ENCODE measurements at places on chromosomes 16 and 17.
A peak's percentile ranks its signal among the peaks of the same experiment; 100 is the strongest.

- DNase-seq, result no peak
These were observed 152.0 kb downstream of the LGALS9B start for GRCh38 chr17:20315311-20315710.

- no peak for DNase-seq
These were observed 59.9 kb downstream of the PRMT7 start for GRCh38 chr16:68370581-68371275.

DNA sequence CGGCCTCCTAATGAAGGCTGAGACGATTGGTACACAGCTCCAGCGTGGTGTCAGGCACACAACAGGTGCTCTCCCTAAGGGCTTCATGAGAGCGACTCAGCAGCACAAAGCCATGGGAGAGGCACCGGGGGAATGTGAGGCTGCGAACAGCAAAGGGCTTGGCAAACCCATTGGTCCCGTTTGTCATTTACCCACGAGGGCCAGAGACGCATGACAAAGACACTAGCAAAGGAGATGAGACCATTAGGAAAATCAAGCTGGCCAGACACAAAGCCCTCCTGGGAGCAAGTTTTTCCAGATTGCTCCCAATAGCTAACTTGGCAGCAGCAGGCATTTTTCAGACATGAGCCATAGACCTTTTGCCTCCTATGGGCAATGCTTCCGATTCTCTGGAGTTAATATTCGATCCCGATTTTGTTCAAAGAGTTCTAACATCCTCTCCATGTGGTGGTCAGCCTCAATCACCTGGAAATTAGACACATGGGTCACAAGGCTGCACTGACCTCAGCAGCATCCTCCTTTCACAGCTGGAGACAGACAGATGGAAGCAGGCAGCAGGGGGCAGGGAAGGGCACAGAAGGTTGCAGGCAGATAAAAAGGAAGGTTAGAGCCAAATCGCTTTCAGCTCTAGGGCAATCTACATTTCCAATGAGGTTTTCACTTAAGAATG is 38.2 kb downstream of the TK2 start:
- DNase-seq, result no peak

DNA sequence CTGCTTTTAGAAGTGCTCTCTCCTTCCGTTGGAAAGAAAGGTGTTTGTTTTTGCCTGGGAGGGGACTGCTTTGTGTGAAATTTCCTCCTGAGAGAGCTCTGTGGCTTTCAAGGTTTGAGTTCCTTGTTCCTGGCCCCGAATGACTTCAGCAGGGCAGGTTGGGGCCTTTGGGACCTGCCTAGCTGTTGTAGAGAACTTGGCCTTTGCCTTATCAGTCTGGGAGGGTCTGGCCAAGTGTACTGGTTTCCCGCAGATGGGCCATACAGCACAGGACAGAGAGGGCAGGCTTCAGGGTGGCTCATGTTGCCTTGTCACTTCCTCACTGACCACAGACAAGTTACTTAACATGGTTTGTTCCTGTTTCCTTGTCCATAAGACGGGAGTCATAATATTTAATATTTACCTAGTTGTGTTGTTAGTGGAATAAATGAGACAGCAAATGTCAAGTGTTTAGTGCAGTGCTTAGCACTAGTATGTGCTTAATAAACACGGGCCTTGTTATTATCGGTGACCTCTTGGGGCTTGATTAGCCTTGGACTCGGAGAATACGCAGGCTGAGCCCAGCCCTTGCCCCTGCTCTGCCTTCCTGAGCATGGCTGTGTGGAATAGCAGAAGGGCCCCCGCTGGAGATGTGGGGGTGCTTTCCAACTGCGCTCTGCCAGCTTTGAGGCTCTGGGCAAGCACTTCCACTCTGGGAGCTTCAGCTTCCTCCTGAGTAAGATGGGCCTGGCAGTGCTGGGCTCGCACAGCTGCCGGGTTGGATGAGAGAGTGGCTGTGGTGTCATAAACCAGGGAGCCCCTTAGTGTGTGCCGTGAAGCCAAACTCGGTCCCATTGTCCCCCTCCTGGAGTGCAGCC is 6.6 kb downstream of the PRSS8 start:
- DNase-seq, result no peak

GRCh38 chr17:22374741-22375140 is 682.4 kb downstream of the KCNJ18 start:
- peak; percentile 4 for DNase-seq

- DNase-seq, result no peak
These were observed 31.2 kb upstream of the KIF2B start for GRCh38 chr17:53791551-53791950.

GRCh38 chr16:4623593-4623992 is 1.0 kb upstream of the MGRN1 start:
- DNase-seq, result no peak

DNA sequence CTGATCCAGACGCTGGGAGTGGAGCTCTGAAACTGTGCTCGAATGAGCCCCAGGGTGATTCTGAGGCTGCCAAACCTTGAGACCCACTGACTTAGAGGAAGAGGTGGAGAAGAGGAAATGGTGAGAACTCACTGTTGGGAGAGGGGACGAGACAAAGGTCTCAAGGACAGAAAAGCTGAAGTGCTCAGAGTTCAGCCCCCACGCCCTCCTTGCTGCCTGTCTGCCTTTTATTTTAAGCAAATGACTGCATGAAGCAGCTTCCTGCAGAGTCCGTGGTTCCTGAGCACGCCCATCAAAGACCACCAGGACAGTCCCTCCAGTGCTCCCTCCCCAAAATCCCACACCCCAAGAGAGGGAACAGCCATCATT is 20.4 kb downstream of the COTL1 start:
- DNase-seq, result no peak

DNA sequence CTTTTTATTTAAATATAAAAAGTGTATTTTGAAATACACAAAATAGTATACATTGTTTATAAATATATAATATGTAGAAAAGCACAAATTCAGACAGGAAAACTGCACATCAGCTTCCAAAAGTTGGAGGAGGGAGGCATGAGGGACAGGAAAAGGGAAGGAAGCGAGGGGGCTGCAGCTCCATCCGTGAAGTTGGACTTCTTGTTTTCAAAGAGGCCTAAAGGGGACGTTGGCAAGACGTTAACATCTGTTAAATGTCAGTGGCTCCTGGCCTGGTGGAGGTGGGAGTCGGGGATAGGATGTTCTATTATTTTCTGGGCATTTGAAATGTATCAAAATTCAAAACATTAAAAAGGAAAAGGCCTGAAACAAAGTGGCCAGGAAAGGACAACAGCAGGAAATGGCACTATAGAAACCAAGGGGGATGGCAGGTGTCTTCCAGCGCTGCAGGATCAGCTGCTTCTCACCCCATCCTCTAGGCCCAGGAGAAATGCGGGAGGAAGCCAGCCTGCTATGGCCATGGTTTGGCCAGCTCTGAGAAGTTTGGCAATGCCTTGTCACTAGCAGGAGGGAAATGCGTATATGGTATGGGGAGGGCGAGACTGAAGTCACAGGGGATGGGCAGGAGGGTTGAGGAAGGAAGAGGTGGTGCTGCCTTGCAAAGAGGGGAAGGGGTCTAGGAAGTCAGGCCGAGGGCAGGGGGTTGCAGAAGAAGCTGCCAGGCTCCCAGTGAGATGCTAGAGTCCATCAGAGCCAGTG is 6.4 kb downstream of the CMTM2 start:
- no peak for DNase-seq

- DNase-seq, result no peak
These were observed 312.1 kb downstream of the SNX29 start for GRCh38 chr16:12288537-12289174.

DNA sequence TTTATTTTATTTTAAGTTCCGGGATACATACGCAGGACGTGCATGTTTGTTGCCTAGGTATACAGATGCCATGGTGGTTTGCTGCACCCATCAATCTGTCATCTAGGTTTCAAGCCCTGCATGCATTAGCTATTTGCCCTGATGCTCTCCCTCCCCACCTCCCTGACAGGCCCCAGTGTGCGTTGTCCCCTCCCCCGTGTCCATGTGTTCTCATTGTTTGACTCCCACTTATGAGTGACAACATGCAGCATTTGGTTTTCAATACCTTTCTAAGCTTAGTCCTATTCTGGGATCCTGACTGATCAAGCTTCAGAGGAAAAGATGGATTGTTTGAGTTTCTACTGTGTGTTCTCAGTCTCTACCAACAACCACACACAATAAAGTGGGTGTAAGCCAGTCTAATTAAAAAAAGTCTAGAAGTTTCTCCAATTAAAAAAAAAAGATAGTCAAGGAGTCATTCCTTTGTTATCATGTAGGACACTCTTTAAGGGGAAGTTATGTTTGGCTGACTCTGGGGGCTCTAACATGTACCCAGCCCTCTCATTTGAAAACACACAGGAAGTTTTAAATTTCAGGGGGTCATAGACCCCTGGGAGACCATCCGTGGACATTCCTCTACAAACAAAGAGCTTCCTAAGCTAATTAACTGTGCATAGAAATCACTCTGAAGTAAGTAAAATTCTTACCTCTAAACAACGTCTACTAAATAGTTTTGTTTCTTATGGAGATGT is 66.3 kb upstream of the ADAMTS18 start:
- no peak for DNase-seq

DNA sequence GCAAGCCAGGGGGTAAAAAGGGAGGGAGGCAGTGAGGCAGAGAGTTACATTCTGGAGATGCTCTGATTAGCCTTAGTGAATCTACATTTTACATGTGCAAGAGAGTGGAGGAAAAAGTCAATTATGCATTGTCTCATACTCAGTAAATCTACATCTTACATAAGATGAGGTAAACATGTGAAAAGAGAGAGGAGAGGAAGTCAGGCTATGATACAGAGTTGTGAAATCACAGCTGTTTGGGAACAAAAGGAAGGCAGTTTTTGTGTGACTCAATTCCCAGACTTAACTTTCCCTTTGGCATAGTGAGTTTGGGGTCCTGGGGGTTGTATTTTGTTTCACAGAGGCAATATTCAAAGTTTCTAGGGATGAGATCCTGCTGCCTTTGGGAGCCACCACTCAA is 67.8 kb downstream of the GP2 start:
- no peak for DNase-seq

DNA sequence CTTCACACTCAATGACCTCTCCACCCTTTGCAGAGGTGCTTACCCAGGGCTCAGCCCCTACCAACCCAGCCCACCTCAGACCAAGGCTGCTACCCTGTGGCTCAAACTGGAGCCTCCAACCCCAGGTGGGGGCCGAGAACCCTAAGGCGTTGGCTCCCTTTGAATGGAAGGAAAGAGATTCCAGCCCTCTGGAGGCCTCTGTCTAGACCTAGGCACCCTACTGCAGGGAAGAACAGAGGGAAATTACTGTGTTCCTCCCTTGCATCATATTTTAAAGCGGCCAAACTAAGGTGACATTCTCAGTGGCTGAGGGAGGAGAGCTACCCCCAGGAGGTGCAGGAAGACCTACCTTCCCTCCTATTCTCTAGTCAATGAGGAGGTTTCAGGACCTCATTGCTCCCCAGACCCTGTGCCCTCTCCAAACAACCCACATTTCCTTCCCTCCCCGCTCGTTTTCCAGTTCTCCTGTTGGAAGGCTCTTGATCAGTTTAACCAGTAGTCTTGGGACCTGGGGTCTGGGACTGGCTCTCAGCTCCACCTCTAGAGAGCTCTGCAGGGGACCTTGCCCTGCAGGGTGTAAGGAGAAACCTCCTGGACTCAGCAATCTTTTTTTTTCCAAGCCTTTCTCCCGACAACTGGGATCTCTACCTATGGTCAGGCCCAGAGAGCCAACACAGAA is 5.5 kb upstream of the HOXB8 start:
- DNase-seq, result no peak

DNA sequence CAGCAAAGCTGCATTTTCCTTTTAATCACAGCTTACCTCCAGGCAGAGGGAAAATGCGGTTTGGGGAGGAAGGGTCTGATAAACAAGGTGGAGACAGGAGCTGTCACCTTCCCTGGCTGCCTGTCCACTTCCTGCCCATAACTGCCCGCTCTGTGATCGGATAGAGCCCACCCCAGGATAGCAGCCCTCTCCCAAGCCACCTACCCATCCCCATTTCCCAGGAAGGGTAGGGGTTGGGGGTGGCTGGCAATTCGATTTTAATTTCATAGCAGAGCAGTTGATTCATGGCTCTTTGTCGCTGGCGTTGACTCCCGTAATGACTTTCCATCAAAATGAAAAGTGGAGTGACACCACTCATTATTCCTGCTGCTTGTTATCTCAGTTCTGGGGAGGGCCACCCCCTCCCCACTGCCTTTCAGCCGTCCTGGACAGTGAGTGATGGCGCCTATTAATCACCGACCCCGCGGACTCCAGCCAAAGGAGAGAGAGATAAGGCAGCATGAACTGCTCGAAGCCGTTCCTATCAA is 11.2 kb downstream of the CDK5RAP3 start:
- DNase-seq, result no peak

- DNase-seq, result peak; percentile 62
These were observed 629 bp downstream of the GEMIN4 start for GRCh38 chr17:751269-752001.

DNA sequence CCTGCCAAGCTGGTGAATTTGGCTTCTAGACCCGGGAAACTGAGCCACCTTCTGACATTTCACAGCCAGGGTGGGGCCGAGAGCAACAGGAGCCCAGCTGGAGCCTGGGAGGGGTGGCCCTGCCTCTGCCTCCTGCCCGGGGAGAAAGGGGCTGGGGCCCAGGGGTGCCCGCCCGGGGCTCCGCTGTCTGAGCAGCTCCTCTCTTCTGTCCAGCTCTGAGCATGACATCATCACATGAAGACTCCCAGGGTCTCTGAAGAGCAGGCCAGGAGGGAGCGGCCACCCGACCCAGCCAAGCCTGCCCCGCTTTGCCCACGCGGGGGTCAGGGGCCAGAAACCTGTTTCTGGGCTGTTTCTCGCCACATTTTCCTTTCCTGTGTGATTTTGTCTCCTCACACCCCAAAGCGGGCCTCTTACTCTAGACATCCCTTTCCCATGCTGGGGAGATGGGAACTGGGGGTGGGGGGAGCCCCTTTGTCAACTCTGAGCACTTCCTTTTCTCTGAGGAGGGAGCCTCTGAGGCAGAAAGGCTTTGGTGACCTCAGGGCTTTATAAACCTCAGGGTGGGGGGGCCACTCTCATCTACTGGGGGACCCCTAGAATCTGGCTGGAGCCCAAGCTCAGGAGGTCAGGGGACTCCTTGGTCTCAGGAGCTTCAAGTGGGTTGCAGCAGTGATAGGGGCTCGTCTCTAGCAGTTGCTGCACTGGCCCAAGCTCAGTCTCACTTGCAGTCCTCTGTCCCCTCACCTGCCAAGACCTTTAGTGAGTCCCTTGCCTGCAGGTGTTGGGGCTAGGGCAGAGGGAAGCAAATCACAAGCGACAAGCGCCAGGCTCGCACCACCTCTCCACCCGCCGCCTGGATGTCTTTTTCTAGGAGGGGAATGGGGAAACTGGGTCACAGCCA is 7.6 kb downstream of the UBALD2 start:
- peak; percentile 80 for DNase-seq

- DNase-seq, result no peak
These were observed 41.5 kb downstream of the TMEM235 start for GRCh38 chr17:78272914-78273258.

DNA sequence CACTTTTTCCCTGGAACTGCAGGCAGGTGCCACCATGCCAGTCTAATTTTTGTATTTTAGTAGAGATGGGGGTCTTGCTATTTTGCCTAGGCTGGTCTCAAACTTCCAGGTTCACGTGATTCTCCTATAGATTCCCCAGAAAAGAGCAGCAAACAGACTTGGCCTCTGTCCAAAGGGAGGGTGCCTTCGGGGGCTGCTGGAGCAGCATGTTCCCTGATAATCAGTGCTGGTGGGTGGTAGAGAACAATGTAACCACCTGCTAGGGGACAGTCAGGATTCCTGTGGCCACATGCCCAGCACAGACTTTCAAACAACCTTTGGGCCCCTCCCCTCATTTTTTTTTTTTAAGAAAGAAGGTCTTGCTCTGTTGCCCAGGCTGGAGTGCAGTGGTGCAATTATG is 14.2 kb upstream of the CCNF start:
- no peak for DNase-seq

- DNase-seq, result no peak
These were observed 5.0 kb downstream of the PRSS27 start for GRCh38 chr16:2715064-2715463.

GRCh38 chr16:31385680-31386079 is 7.5 kb upstream of the ITGAD start:
- no peak for DNase-seq
